ENCODE measurements at places on chromosomes 12 and 14.

DNA sequence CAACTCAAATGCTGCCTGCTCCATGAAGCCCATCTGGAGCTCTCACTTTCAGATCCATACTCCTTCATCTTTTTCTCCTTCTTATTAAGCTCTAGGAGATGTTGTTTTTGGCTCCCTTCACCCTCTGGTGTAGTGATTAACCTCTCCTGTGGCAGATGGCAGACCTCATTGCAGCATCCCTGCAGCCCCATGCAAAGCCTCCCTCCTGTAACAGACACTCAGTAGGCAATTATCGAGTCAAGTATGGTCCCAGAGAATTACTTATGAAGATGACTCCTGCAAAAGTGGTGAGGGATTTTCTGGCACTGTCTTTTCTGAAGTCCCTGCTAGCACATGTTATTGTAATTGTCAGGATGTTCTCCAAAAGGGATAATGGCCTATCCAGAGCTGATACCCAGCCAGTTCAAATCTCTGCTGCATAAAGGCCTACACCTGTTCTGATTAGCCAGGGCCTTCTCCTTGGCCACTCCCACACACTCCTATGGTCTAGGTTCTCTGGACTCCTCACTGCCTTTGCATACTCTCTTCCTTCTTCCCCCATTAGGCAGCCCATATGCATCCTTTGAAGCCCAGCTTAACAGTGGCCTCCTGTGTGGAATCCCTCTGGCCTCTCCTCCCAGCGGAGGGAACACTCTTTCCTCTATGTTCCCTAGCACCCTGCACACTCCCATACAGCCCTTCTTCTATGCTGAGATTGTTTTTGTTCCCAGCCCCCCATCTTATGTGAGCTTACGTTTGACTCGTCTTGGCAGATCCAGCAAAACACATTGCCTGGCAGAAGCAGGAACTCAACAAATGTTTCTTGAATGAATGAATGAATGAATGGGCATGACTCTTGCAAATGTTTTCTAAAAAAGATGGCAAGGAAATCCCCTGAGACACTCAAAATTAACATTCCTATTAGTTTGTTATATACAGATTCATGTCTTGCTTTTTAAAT, 43.9 kb upstream of the MDM1 start:
- no peak for DNase-seq

GRCh38 chr12:32497864-32498263, 98.5 kb downstream of the FGD4 start:
- no peak for DNase-seq

GRCh38 chr14:41806366-41806975, 199.8 kb downstream of the LRFN5 start:
- DNase-seq, result no peak

DNA sequence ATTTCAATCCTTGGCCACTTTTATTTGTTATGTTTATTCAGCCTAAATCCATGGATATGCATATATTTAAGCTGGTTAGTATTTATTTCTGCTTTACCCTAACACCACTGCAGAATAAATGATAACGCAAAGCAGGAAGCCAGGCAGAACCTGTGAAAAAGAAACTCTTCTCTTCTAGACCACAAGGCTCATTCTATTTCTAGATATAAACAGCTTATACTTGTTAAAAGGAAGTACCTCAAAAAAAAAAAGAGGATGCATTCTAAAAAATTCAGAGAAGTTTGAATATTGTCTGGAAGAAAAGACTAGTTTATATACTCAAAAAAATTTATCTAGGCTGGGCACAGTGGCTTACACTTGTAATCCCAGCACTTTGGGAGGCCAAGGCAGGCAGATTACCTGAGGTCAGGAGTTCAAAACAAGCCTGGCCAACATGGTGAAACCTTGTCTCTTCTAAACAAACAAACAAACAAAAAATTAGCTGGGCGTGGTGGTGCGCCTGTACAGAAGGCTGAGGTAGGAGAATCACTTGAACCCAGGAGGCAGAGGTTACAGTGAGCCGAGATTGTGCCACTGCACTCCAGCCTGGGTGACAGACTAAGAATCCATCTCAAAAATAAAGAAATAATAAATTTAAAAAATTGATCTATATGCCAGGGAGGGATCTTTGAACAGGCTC, 55.8 kb downstream of the GALNT4 start:
- no peak for DNase-seq

GRCh38 chr14:95104911-95105310, 52.4 kb downstream of the DICER1 start:
- DNase-seq, result no peak

- DNase-seq, result no peak
These were observed 12.9 kb downstream of the VPS37B start for GRCh38 chr12:122882908-122883558.

DNA sequence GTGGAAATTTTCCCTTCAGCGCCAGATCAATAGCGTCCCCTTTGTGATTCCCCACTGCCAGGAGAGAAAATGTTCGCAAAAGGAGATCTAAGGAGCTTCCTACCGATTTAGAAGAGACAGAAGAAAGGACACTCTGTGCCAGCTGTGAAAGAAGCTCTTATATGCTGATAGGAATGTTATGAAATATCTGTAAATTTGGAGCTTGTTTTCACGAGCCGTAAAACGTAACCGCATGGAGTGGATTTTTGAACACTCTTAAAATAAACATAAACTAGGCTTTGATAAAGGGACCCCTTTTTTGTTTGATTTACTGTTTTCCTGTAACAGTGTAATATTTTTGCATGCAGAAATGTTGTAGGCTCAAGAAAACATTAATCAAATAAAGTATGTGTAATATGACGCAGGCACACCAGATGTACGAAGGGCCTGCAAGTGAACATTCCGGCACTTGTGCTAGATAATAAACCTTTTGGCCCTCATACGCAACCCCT, 346.8 kb downstream of the ETNK1 start:
- no peak for DNase-seq

DNA sequence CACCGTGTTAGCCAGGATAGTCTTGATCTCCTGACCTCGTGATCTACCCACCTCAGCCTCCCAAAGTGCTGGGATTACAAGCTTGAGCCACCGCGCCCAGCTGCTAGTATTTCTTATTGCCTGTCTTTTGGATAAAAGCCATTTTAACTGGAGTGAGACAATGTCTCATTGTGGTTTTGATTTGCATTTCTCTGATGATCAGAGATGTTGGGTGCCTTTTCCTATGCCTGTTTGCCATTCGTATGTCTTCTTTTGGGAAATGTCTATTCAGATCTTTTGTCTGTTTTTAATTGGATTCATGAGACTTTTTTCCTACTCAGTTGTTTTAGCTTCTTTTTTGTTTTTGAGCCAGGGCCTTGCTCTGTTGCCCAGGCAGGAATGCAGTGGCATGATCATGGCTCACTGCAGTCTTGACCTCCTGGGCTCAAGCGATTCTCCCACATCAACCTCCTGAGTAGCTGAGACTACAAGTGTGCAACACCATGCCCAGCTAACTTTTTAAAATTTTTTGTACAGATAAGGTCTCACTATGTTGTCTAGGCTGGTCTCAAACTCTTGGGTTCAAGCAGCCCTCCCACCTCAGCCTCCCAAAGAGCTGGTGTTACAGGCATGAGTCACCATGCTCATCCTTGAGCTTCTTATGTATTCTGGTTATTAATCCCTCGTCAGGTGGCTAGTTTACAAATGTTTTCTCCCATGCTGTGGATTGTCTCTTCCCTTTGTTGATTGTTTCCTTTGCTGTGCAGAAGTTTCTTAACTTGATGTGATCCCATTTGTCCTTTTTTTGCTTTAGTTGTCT, 65.9 kb downstream of the ACACB start:
- no peak for DNase-seq

Measured in suppressor macrophage treated with lipopolysaccharide for 1 hour (primary cell).